ENCODE measurements at places on chromosomes 7 and 10.

- no peak for DNase-seq
Observed at GRCh38 chr10:61931620-61932332, 30.3 kb downstream of the ARID5B start.

GRCh38 chr7:20482071-20482470, 133.4 kb upstream of the ABCB5 start:
- no peak for DNase-seq

DNA sequence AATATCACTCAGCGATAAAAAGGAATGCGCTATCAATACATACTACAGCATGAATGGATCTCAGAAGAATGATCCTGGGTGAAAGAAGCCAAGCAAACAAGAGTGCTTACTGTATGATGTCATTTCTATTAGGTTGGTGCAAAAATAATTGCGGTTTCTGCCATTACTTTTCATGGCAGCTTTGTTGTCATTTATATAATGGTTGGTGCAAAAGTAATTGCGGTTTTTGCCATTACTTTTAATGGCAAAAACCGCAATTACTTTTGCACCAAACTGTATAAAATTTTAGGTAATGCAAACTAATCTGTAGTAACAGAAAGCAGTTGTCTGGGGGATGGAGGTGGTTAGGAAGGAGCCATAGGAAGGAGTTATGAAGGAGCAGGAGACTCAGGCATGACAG, 318.3 kb upstream of the ZMIZ1 start:
- DNase-seq, result no peak

- DNase-seq, result no peak
Observed at GRCh38 chr7:128833148-128833945, 3.1 kb downstream of the FLNC start.

- no peak for DNase-seq
Observed at GRCh38 chr7:84372712-84373111, 178.1 kb upstream of the SEMA3A start.

DNA sequence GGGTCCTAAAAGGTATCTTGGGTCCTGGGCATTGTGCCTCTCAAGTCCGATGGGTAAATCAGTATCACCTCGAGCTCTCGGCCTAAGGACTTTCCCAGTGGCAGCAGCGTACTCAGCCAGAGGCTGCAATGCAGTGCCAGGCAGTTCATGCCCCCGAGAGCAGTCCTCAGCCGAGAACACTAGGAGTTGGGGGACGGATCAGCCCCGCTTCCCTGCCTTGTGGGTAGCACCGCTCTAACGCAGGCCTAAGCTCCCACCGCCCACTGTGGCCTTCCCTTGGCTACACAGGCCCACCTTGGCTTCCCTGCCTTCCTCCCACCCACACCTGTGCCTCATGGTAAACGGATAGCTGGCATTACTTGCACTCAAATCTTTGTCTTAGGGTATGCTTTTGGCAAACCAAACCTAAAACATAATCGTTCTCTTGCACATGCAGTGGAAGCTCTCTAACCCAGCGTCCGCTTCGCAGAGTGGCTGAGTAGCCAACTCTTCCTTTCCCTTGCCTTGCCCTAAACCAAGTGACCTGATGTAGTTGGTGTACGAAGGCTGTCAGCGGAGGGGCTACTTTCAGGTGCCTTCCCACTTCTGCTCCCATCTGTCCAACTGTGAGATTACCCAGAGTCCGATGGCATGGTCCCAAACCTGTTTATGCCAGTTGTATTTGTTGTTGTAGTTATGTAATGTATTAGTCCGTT, 73.2 kb upstream of the CHST15 start:
- DNase-seq, result no peak

DNA sequence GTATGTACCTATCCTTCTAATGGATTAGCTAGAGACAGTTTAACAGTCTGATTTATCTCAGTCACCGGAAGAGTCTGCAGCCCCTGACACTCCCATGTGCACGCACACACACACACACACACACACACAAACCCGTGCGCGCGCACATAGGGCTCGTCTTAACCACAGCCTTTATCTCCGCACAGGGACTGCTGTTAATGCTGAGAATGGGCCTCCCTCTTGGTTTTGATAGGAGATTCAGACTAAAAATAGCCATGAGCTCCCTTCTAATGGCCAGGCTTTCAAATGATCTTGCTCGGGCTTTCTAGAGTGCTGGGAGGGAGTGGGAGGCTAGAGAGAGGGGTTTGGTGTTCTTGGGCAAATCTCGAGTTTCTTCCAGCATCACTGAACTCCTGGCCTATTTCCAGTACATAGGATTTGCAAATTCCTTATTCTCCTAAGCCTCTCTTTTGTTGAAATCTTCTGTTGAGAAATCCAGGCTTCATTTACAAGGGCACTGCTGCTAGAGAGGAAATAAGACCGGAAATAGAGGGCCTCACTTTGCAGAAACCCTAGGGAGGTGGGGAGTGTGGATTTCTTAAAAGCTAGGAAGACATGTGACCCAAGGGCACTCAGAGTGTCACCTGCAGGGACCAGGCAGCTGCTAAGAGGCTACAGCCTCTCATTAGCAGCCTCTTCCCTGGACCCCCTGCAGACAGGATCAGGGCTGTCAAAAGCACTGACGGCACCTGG, 2.4 kb downstream of the TMEM72 start:
- DNase-seq, result no peak

DNA sequence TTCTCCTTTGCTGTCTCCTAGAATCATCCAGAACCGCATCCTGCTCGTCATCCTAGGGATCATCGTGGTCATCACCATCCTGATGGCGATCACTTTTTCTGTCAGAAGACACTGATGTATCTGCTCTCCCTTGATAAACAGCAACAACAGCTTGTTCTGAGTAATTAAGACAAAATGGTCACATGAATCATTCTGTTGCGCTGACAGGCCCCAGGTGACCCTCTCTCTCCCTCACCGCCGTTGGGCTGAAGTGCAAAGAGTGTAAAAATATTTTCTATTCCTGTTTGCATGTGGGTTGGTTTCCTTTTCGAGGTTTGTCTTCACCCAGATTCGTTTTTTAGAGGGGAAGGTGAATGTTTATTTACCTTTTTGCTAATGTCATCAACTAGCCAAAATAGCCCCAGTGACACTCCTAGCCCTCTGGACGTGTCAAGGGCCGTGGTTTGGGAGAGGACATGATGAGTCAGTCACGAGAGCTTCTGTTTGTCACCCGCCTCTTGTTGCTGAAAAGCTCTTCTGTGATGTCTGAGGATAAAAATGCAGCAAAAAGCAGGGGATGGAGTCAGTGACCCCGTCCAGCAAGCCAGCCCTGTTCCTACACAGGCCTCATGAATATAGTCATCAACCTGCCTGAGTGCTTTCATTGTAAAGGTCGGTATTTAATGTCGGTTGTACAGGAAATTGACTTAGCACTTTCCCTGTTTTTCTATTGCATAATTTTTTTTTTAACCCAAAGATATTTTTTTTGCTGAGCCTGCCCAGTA, 134.6 kb upstream of the TCF7L2 start:
- no peak for DNase-seq

GRCh38 chr10:67664942-67665341, 31.1 kb downstream of the CTNNA3 start:
- no peak for DNase-seq

DNA sequence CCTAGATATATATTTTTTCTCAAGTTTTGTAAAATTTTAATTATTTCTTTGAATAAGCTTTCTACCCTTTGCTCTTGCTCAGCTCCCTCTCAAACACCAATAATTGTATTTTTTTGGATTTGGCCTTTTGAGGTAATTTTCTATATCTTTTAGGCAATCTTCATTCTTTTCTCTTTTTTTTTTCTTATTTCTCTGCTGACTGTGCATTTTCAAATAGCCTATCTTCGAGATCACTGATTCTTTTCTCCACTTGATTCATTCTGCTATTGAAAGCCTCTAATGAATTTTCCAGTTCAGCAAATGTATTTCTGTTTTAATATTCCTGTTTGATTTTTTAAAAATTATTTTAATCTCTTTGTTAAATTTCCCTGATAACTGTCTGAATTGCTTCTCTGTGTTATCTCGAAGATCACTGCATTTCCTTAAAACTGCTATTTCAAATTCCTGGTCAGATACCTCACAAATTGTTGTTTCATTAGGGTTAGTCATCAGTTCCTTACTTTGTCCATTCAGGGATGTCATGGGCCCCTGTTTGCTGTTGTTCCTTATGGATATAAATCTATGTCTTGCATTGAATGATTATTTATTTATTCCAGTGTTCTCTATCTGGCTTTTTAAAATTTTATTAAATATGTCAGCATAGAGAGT, 100.1 kb upstream of the UNC5B start:
- DNase-seq, result no peak

DNA sequence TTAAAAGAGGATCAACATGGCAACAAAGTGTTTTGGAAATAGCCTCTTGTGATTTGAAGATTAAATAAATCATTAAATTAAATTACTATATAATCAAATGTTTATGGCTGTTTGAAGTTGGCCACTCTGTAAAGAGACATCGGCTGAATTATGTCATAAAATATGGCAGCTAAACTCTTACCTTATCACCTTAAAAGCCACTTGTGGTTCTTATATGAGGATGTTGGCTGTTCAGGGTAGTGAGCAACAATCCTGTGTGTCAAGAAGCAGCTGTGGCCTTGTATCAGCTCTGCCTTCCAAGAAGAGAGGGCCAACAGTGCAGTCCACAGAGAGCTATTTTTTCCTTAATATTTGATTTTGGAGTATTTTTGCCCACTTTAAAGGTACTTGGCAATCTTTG, 113.4 kb upstream of the CDK6 start:
- no peak for DNase-seq

- no peak for DNase-seq
Observed at GRCh38 chr7:24717694-24718320, 39.5 kb downstream of the GSDME start.
